GM23248 (cell line): ENCODE measurements at places on chromosomes 4 and X.
A peak's percentile ranks its signal among the peaks of the same experiment; 100 is the strongest.

DNA sequence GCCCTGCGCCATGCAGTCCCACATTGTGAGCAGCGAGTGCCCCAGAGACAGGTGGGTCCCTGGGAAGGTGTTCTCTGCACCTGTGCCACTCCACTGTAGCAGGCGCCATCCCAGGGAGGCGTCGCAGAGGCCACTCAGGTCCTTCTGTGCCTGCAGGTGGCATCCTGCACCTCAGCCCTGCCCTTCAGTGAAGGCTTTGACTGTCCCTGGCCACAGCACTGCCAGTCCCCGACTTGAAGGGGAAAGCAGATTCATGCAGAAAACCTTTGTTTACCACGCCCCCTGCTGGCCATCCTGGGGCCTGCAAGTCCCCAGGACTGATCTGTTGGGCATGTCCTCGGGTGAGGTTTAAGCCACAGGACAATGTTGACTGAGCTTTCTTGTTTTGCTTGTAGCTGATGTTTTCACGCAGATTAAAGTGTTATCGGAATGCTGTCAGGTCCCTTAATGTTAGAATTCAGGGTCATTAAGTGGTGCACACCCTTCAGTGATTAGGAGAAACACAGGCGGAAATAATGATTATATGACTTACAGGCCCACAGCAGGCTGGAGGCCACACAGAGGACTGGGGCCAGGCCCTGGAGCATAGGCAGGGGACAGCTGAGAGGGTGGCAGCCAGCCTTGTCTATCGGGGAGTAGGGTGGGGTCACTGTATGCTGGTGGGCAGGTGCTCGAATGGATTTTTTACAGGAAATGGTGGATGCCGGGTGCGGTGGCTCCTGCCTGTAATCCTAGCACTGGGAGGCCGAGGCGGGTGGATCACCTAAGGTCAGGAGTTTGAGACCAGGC is 5.0 kb downstream of the TACC3 start:
- no peak overlapping the region for H3K27ac ChIP-seq
- peak; percentile 73 for DNase-seq
- H3K36me3 ChIP-seq, result 0 out of 2 replicates have a peak, but pooled peaks cover 4% of the 10 kb centered on the region
- no peaks in the 10 kb centered on the region for H3K27me3 ChIP-seq
- peaks cover 21% of the 10 kb centered on the region for H3K4me1 ChIP-seq

DNA sequence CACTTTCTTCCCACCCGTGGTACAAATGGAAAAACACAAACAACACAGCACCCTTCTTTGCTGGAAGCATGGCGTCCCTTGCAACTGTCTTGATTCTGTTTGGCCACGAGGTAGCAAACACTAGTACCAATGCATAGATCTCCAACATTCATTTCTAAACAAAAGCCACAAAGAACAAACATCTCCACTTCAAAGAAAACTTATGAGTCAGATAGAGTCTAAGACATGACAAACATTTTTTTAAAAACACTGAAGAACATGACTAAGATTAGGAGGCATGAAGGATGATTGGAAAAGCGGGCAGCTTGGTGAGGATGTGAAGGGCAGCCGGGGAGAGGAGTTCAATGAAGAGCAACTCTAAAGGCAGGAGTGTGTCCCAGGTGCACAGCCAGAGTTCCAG is 197.6 kb upstream of the FAM9B start:
- no peaks in the 10 kb centered on the region for H3K27me3 ChIP-seq
- peaks cover 15% of the 10 kb centered on the region for H3K4me1 ChIP-seq
- H3K36me3 ChIP-seq, result no peaks in the 10 kb centered on the region
- no peak overlapping the region for H3K27ac ChIP-seq

- H3K36me3 ChIP-seq, result no peaks in the 10 kb centered on the region
- H3K27me3 ChIP-seq, result no peaks in the 10 kb centered on the region
Observed at GRCh38 chr4:157075811-157076577, at the start of gene GLRB. Gene GLRB, plus strand, starts transcription at chr4:157076150. Its CDS starts 1,875 bp downstream, at chr4:157078025.

- H3K27ac ChIP-seq, result peak overlapping the region; percentile 1; the same call in 1 of the 2 replicates
- H3K36me3 ChIP-seq, result peaks cover 73% of the 10 kb centered on the region
- H3K4me1 ChIP-seq, result peaks cover 75% of the 10 kb centered on the region
- no peak overlapping the region for H3K4me3 ChIP-seq
- peak; percentile 55 for DNase-seq
Observed at GRCh38 chr4:118757761-118758251, 72.6 kb downstream of the METTL14 start.

DNA sequence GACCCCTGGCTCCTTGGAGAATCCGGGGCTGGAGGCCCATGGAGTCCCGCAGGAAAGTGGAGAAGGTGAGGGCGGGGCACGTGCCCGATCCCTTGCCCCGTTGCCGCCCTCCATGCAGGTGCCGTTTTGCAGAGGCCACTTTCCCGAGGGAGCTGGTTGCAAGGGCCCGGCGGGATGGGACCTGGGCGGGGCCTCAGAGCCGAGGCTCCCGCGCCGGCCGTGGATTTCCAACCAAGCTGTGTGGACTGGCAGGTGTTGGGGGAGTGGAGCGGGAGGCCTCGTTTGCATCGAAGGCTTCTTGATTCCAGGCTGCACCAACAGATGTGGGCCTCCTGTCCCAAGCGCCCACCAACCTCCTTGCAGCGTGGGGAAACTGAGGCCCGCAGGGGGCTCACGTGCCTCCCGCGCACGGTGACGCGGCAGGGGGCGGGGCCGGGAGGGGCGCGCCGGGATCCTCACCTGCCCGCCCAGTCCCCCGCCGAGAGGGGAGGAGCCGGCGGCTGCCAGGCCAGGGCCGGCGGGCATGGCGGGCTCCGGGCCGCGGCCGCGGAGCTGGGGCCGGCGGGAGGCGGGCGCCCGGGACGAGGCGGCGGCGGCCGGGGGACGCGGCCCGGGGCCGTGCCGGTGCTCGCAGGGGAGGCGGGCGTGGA is 24.9 kb downstream of the SH3BP2 start:
- H3K36me3 ChIP-seq, result no peaks in the 10 kb centered on the region
- peak overlapping the region; percentile 72 for H3K4me3 ChIP-seq
- peak; percentile 53 for DNase-seq
- H3K27me3 ChIP-seq, result no peaks in the 10 kb centered on the region
- H3K27ac ChIP-seq, result no peak overlapping the region
- H3K4me1 ChIP-seq, result 0 out of 2 replicates have a peak, but pooled peaks cover 3% of the 10 kb centered on the region

- H3K4me1 ChIP-seq, result no peaks in the 10 kb centered on the region
- no peak overlapping the region for H3K27ac ChIP-seq
- DNase-seq, result no peak
- H3K36me3 ChIP-seq, result no peaks in the 10 kb centered on the region
- no peak overlapping the region for H3K4me3 ChIP-seq
- H3K27me3 ChIP-seq, result no peaks in the 10 kb centered on the region
Observed at GRCh38 chr4:30770049-30770549, 49.9 kb downstream of the PCDH7 start.

- H3K4me1 ChIP-seq, result no peaks in the 10 kb centered on the region; the same call in 1 of the 2 replicates
- H3K27ac ChIP-seq, result no peak overlapping the region
- no peaks in the 10 kb centered on the region for H3K36me3 ChIP-seq
Observed at GRCh38 chr4:1109898-1110506, 3.4 kb downstream of the RNF212 start.

- H3K4me1 ChIP-seq, result no peaks in the 10 kb centered on the region
- H3K36me3 ChIP-seq, result no peaks in the 10 kb centered on the region
- H3K27me3 ChIP-seq, result peaks cover 57% of the 10 kb centered on the region
Observed at GRCh38 chr4:25031077-25031621, 403 bp upstream of the LGI2 start.

DNA sequence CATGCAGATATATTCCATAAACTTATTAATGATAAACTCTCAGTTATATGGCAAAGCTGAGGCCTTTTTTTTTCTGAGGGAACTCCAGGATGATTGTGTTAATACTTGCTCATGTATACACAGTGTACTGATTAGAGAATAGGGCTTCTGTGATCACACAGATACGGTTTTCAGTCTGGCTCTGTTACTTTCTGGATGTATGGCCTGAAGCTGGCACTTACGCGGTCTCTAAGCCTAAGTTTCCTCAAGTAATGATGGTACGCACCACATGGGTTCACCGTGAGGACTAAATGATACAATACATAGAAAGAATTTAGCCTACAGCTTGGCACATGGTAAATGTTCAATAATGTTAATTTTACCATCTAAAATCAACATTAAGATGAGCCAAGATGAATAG is 73.8 kb downstream of the SEC24D start:
- H3K4me3 ChIP-seq, result no peak overlapping the region
- peaks cover 81% of the 10 kb centered on the region for H3K4me1 ChIP-seq
- peak overlapping the region; percentile 36; the same call in 1 of the 2 replicates for H3K27ac ChIP-seq
- DNase-seq, result no peak
- H3K27me3 ChIP-seq, result no peaks in the 10 kb centered on the region
- H3K36me3 ChIP-seq, result peaks cover 70% of the 10 kb centered on the region

DNA sequence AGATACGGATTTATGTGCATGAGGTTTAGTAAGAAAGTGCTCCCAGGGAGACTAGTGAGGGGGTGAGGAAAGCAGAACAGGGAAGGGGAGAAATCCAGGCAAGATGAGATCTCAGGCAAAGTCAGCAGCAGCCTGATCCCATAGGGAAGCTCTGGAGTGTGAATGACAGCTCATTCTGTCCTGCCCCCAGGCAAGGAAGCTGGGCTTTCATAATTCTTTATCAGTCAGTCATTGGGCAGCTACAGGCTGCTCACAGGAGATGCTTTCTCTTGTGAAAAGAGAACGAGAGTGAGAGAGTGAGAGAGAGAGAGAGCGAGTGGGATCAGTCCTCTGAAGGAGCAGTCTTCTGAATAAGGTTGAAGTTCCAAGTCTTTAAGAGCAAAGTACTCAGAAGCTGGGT is 48.1 kb downstream of the SRPX start:
- no peak for DNase-seq
- no peaks in the 10 kb centered on the region for H3K27me3 ChIP-seq
- no peaks in the 10 kb centered on the region for H3K36me3 ChIP-seq

GRCh38 chr4:176885224-176885623 is 92.5 kb upstream of the VEGFC start:
- no peak overlapping the region for H3K4me3 ChIP-seq
- H3K36me3 ChIP-seq, result no peaks in the 10 kb centered on the region
- peak; percentile 54 for DNase-seq
- H3K27ac ChIP-seq, result no peak overlapping the region
- peaks cover 48% of the 10 kb centered on the region for H3K4me1 ChIP-seq
- no peaks in the 10 kb centered on the region for H3K27me3 ChIP-seq
